Esophagus squamous epithelium (tissue), 5 donors: ENCODE measurements at places on chromosomes 16 and 17.

GRCh38 chr16:61540216-61540615 lies 496.0 kb downstream of the CDH8 start:
- no peak for DNase-seq

GRCh38 chr16:56547949-56548567 lies 16.8 kb upstream of the MT4 start:
- DNase-seq, result no peak

GRCh38 chr16:4534151-4534790 lies 4.3 kb downstream of the CDIP1 start:
- no peak for DNase-seq

DNA sequence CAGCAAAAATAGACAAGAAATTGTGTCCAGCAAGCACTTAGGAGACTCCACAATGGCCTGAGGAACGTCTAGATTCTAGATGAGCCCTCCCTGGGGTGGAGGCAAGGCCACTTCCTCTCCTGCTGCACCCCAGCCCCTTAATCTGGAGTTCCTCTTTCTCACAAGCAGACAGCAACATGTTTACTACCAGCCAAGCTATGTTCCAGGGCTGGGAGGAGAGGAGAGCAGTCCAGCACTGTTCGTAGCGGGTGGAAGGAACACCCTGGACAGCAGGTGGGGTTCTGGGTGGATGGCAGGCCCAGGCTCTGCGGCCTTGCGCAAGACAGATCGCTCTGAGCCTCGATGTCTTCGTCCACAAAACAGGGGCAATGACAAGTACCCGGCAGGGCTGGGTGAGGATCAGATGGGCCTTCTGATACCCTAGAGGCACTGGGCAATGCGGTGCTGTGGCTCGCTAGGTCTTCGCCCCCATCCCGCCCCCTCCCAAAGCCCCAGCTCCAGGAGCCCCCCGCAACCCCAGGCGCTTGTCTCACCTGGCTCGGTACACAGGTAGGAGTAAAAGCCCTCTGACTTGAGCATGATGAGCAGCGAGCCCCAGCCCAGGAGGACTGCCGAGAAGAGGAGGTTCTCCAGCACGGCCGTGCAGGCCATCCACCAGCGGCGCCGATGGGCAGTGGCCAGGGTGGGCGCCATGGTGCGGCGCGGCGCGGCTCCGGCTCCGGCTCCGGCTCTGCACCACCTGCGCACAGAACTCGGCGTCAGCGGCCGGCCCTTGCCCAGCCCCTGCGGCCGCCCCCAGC lies 1.3 kb downstream of the SLC43A2 start:
- no peak for DNase-seq

GRCh38 chr16:29940656-29941055 lies 14.6 kb upstream of the KCTD13 start:
- no peak for DNase-seq

DNA sequence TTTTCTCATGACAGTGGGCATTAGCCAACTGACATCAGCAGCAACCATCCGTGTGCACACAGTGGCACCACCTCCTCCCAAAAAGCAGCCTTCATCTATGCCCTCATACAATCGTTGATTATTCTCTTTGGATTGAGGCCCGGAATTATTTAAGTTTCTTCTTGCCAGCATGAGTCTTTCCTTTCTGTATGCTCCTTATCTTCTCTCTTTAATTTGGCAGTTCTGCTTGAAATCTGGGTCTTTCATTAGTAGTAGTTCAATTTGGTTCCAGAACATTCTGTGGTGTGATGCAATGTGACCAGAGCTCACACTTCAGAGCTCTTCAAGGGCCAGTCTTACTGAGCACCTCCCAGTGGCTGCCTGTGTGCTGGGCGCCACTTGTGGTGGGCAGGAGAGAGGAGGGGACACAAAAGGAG lies 52.2 kb upstream of the STH start:
- DNase-seq, result no peak

GRCh38 chr16:11280616-11281522 lies at the start of gene PRM1:
TSS of gene PRM1 (minus strand) at chr16:11281330. CDS start at chr16:11281238, 92 bp downstream.
- no peak for DNase-seq

- DNase-seq, result no peak
Observed at GRCh38 chr16:68954911-68955635, 111.7 kb downstream of the TANGO6 start.

DNA sequence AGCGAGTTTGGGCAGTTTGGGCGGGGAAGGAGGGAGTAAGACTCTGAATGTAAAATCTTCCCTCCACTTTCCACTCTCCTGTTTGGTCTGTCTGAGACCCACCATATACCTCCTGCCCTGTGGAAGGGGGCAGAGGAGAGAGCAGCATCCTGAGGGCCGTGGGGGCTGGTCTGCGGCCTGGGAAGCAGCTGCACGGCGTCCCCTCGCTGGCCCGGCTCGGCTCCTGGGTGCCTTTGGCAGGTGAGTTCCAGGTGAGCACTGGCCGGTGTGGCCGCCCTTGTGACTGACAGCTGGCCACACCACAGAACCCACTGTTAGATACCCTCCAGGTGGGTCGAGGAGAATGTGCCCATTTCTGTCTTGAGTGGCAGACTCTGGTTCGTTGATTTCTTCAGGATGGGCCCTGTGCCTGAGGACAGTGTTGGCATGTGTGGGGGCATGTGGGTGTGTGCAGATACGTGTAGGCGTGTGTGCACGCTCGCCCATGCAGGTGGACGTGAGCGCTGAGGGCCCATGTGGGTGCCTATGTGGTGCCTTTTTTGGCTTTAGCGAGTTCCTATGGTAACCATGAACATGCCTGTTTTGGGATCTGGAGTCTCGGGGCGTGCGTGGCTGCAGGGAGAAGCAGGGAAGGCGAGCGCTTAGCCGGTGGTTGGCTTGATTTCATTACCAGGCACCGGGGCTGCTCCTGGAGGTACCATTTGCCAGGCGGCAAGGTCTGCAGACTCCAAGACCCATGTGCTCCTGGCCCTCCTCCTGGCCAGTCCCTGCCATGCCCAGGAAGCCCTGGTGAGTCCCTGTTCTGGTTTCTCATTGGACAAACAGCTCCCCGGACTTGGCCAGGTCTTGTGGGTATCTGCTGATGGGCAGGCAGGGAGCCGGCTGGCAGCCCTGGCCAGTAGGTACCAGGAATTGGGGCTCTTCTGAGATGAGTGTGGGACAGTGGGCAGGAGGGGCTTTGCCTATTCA lies 12.4 kb downstream of the RAP1GAP2 start:
- DNase-seq, result no peak

DNA sequence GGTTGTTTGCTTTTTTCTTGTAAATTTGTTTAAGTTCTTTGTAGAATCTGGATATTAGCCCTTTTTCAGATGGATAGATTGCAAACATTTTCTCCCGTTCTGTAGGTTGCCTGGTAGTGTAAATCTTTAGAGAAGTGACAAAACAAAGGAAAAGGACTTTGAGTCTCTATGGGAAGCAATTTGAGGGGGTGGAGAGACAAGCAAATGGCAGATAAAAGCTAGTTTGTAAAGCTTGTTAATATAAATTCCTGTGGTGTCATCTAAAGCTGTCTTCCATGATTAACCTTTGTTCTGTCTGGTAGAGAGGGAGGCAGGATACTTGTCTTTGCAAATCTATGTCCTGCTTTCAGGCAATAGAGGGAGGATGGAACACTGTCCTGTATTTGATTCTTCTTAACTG lies 40.6 kb upstream of the CACNG4 start:
- DNase-seq, result no peak

- no peak for DNase-seq
Observed at GRCh38 chr17:44995436-44996001, 27.4 kb upstream of the C1QL1 start.

DNA sequence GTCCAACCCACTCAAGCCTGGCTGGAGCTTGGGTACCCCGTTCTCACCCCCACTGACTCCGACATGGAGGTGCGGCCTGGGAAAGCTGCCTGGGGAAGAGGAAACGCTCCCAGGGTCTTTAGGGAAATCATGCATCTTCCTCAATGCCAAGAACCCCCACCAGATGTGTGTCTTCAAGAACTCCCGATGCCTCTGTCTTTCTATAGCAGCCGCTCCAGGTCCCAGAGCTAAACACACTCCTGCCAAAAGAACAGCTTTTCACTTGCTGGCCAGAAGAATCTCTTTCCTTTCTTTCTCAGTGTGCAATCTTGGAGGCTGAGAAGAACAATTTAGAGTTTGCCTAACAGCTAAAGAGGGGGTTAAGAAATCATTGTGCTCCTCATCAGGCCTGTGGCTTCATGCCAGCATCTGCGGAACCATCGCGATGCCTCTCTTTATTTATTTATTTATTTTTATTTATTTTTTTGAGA lies 41.1 kb upstream of the MTSS2 start:
- DNase-seq, result no peak

DNA sequence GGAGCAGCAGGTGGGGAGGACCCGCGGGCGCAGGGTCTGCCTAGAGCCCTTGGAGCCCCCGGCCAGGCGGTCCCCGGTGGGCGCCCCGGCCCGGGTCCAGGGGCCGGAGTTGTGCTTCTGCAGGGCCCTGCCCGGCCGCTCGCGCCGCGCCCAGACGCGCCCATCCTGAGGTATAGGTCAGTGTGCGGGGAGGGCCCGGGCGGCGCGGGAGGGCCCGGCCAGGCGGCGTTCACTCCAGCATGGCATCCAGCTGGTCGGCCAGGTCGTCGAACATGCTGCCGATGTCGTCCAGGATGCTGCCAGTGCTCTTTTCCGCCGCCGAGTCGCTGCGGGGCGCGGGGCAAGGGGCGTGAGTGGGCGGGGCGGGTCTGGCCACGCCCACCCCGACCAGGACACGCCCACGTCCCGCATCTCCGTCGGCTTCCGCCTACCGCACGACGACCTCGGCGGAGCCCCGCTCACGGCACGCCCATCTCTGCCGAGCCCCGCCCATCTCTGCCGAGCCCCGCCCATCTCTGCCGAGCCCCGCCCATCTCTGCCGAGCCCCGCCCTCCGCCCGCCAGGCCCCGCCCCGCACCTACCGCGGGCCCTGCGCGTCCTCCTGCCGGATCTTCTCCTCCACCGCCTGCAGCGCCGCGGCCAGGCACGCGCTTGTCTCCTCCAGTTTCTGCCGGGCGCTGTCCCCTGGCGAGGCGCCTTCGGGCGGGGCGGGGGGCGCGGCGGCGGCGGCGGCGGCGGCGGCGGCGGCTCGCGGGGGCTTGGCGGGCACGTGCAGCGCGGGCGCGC lies 17.9 kb downstream of the CASKIN1 start:
- DNase-seq, result no peak

DNA sequence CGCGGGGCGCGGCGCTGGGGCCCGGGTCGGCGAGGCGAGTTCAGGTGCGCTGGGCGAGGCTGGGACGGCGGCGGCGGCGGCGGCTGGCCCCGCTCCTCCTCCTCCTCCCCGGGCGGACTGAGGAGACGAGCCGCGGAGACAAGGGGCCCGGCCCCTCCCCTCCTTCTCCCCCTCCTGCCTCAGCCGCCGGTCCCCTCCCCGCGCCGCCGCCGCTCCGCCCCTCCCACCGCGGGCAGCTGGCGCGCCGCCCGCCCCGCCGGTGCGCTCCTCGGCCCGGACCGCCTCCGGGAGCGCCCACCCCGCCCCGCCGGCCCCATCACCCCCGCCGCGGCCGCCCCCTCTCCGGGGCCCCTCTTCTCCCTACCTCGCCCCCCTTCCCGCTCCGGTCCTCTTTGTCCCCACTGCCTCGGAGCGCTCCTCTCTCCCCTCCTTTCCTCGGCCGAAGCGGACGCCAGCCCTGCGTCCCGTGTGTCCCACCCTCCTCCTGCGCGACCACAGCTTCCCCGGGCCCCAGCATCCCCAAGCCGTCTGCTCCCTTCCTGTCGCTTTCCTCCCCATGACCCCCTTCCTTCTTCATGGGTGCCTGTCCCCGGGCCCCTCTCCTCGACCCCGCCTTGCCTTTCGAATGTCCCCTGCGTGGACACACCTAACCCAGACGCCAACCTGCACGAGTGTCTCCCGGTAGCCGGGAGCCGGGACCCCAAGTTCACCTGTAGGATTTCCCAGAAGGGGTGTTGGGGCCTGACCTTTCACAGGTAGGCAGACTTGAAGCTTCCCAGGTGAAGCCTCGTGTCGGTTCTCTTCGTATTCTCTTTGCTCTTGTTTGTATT lies at the start of gene TOX3:
TSS of gene TOX3 (minus strand) at position 140 of the 830 bp plus-strand sequence. CDS start 420 bp downstream, outside the sequence.
- DNase-seq, result no peak

- no peak for DNase-seq
Observed at GRCh38 chr16:68179196-68179795, 56.6 kb downstream of the ESRP2 start.

- DNase-seq, result no peak
Observed at GRCh38 chr16:57031156-57031555, 41.8 kb downstream of the NLRC5 start.

DNA sequence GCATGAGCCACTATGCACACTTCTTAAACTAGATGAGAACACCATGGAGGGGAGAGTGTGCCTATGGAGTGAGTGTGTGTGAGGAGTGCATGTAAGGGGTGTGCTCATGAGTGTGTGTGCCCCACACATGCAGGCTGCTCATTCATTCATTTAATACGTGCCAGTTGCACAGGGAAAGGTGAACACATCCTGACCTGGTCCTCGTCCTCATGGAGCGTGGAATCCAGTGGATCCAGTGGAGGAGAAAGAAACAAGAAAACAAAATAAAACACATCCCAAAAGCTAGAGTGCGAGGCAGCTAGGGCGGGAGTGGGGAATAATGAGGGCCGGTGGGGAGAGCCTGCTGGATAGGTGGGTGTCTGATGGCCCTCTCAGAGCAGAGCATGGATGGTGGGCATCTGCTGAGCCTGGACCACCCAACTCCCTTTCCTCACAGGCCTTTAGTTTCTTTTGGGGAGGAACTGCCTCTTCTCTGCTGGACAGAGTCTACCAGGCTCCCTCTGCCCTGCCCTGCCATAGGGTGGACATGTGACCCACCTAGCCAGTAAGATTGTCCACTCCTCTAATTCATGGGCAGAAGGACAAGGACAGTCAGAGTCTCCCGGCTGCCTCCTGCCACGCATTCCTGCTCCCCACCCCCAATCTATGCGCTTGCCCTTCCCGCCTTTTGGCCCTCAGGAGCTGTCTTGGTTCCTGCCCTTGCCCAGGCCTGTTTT lies 204.3 kb downstream of the RAB11FIP4 start:
- DNase-seq, result no peak

GRCh38 chr17:75011401-75012095 lies 922 bp upstream of the MRPL58 start:
- DNase-seq, result no peak

DNA sequence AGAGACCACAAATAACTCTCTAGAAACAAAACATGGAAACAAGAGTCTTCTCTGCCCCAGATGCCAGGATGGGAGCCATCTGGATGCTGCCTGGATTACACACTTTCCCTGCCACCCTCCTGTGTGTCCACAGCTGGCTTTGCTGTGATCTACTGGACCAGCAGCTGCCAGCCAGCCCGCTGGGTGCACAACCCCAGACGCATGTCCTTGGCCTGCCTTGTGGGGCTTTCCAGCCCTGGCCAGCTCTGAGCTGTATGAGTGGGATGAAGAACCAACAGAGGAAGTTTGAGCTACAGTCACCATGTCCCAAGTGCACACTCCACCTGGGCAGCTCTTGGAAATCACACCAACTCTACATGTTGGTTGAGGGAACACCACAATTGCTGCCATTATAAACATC lies 57.0 kb upstream of the TNRC6C start:
- no peak for DNase-seq

GRCh38 chr17:80218391-80218790 lies 1.7 kb downstream of the SGSH start:
- DNase-seq, result no peak
